Foreskin melanocyte (primary cell): ENCODE measurements at places on chromosomes 12 and 14.

DNA sequence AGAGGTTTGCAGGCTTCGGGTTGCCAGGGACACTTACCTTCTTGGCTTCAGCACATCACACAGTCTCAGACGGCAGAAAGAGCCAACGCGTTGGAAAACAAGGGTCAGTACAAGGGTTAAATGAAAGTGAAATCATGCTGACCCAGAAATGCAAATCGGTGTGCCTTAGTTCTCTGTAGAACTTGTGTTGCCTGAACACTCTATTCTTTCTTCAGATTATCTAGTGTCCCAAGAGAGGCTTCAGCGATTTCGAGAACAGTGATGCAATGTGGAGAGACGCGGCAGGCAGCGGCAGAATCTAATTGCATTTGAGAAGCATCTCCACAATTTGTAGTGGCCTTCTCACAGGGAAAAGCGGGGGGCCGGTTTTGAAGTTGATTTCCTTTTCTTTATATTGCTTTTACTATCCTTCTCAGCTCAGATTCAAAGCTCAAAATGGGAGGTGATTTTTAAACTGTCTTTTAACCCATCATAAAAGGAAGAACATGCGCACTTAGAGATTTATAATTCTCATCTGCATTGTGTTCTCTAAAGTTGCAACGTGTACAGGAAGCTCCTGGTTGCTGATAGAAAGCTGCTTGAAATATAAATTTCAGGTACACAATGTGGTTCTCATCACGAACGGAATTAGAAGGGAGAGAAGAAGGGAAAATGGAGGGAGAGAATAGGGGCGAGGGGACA lies 67.8 kb upstream of the EGLN3 start:
- DNase-seq, result no peak

- DNase-seq, result no peak
Measured at GRCh38 chr14:92525322-92526095, 11.9 kb downstream of the RIN3 start.

DNA sequence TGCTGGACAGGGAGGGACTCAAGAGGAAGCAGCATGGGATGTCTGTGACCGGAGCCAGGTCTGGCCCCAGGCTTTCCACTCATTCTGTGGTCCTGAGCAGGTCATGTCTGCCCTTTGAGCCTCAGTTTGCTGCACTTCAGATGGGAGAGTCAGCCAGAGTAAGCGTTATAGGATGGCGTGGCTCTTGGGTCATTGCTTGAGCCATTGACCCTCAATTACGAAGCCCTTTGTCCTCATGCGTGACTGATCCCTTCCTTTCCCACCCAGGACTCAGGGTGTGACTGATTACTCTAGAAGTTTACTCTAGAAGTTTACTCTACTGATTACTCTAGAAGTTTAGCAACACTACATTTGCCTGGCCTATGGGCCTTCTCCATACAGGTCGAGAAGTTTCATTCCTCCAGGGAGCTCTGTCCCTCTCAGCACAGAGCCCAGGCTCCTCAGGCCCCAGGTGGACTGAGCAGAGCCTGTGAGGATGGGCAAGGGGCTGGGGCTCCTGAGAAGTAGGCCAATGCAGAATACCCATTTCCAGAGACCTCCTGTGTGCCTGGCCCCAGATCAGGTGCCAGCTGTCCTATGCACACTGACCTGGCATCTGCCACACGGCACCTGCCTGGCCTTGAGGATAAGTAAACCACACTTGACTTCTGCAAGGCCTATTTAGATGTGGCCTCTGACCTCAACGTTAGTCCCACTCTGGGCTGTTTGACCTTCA lies 7.6 kb upstream of the IFI27 start:
- no peak for DNase-seq

DNA sequence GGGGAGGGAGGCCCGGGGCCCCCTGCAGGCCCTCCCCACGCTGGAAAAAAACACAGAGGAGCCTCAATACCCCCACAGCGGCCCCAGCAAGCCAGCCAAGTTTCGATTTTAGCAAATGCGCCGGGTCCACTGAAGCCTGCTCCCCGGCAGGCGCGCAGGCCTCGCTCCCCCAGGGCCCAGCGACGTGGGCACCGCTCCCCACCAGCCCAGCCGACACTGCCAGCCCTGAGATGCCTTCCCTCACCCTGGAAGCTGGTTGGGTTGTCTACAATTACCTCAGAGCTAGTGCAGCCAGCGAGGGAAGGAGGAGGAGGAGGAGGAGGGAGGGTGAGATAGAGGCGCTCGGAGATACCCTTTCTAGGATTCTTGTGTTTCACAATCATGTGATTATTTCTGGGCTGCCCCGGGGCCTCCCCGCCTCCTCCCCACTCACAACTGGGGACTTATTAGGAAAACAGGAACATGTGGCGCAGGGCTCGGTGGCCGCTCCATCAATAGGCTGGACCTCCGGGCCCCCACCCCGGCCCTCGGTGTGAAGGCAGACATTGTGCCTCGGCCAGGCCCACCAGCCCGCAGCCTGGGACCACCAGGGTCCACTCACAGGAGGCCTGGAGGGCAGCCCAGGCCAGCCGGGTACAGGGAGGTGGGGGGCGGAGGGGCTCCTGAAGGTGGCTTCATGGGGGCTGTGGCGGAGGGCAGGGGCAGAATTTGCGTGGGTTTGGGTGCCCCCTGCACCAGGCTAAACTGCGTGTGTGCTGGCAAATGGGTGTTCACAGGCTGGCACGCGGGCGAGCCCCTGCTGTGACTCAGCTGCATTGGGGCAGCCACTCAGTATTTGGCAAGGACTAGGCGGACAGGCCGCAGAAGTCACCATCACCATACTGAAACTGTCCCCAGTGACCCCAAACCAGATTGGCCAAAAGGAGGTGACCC lies 109.9 kb downstream of the NCOR2 start:
- DNase-seq, result peak; percentile 84

- no peak for DNase-seq
Measured at GRCh38 chr14:58215191-58215914, 15.4 kb downstream of the ACTR10 start.

GRCh38 chr14:65804439-65805112 lies 392.0 kb downstream of the FUT8 start:
- no peak for DNase-seq

DNA sequence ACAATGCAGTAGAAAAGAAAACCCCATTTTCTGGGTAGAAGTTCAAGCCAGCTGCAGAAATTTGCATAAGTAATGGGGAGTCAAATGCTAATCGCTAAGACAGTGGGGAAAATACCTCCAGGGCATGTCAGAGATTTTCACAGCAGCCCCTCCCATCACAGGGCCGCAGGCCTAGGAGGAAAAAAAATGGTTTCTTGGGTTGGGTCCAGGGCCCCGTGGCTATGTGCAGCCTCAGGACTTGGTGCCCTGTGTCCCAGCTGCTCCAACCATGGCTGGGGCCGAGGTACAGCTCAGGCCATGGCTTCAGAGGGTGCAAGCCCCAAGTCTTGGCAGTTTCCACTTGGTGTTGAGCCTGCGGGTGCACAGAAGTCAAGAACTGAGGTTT lies 14.6 kb downstream of the OR10P1 start:
- DNase-seq, result no peak

DNA sequence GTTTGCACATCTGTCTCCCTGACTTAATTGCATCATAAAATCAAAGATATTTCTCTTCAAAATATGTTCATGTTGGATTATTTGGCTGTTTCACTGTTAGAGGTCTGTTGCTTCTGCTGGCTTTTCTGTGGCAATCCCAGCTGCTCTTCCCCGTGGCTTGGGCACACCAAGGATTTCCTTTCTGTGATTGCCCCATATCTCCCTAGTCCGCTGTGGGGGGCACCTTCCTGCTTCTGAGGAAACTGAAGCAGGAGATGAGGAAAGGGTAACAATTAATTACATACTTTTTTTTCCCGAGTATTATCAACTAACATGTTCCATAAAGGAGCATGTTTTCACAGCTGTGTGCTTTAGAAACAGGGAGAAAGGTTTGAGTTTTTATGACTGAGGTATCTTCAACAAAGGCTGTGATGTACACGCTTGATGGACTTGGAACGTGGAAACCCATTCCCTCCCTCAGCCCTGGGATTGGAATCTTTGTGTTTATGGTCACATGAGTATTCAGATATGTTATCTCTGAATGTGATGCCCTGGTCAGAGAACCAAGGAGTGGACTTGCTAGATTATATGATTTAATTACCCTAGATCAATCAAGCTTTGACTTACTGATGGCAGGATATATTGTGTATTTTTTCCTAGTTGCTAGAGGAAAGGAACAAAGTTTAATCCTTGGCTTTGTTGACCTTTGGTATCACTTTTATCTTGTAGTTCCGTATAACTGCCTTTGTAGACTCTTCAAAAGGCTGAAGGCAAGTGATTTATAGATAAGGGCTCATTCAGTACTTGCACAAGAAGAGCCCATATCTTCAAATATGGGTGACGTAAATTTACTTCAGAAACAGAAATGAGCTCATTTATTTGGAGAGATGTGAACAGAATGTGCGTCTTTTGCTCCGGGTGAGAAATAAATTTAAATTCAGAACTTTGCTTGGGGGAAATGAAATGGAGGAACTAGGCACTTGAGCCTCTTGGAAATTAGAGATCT lies 46.7 kb downstream of the BORCS5 start:
- no peak for DNase-seq

GRCh38 chr12:9341260-9341585 lies 133.0 kb upstream of the PZP start:
- DNase-seq, result no peak

GRCh38 chr12:58268069-58268468 lies 326.7 kb downstream of the ATP23 start:
- no peak for DNase-seq

DNA sequence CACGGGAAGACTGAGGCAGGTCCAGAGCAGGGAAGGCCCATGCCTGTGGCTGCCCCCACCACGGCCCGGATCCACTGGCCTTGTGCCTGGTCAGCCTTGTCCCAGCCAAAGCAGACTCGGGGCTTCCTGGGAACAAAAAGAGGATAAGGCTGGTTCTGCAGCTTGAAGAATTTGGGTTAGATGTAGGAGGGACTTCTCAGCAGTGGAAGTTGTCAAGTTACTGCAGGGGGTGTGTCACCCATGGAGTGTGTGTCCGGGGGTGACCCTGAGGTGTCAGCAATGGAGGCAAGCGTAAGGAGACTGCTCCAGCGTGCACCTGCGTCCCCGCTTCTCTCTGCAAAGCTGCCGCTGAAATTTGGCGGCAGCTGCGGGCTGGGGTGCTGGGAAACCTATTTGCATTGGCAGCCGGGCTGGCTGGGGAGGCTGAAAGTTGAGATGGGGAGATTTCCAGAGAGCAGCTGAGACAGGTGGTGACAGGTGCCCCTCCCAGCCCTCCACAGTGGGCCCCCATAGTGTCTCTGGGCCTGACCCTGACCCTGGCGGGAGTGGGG lies 12.5 kb upstream of the TNFAIP2 start:
- no peak for DNase-seq

GRCh38 chr12:57491393-57492280 lies 3.8 kb downstream of the MARS1 start:
- no peak for DNase-seq

DNA sequence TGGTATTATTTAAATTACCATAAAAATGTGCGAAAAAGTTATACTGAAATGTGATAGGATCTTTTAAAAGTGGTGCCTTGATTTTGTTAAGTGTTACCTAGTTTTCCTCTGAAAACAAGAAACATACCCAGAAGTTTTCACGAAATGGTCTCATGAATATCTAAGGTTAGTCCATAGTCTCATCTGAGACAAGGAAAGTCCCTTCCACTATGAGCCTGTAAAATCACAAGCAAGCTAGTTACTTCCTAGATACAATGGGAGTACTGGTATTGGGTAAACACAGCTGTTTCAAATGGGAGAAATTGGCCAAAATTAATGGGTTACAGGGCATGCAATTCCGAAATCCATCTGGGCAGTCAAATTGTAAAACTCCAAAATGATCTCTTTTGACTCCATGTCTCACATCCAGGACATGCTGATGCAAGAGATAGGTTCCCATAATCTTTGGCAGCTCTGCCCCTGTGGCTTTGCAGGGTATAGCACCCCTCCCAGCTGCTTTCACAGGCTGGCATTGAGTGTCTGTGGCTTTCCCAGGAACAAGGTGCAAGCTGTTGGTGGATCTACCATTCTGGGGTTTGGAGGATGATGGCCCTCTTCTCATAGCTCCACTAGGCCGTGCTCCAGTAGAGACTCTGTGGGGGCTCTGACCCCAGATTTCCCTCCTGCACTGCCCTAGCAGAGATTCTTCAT lies 271.4 kb downstream of the NAV3 start:
- no peak for DNase-seq

DNA sequence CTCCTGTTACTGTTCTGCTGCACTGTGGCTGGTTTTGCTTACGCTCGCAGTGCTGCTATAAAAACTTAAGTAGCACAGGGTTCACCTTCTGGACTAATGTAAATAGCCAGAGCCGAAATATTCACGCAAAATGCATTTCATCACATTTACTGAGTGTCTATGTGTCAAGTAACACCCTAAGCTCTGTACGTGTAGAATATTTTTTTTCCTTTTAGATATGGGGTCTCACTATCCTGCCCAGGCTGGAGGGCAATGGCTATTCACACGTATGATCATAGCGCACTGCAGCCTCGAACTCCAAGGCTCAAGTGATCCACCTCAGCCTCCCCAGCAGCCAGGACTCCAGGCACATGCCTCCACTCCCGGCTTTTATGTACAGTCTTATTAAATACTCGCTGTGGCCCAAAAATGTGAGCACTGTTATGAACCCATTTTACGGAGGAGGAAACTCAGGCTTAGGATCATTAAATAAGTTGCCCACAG lies 60.8 kb upstream of the RIMBP2 start:
- DNase-seq, result no peak

DNA sequence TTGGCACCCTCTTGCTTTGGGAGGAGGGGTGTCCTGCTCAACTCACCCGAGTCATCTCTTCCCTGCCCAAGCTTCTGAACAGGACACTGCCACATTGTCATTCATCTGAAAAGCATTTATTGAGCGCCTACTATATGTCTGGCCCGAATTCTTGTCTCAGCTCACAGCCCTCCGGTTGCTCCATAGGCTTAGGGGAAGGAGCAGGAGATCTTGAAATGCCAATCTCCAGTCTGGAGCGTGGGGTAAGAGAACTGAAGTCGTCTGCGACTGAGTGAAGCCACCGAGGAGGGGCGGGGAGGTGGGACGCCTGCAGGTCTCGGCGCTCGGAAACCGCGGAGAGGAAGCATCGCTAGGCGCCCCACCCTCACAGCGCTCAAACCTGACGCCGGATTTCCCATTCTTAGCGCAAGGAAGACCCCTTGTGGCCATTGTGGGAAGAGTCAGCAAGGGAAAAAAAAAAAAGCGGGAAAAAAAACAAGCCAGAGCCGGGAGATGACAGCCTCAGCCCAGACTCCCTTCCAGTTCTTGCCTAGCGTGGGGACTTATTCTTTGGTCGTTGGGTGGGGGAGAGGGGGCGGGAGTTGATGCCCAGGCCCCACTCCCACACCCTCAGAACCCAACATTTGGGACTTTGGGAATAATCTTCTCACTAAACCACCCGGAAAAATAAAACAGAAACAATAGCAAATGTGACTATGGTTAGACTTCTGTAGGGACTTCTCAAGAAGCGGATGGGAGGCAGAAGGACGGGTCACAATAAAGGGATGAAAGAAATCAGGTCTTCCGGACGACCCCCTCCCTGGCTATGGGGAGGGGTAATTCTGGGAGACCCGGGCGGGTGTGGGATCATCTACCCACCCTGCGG lies 28.2 kb upstream of the SMUG1 start:
- peak; percentile 80 for DNase-seq

GRCh38 chr12:104672501-104673265 lies 215.9 kb downstream of the CHST11 start:
- peak; percentile 44 for DNase-seq
